ENCODE measurements at places on chromosomes 13 and 19.
A peak's percentile ranks its signal among the peaks of the same experiment; 100 is the strongest.

DNA sequence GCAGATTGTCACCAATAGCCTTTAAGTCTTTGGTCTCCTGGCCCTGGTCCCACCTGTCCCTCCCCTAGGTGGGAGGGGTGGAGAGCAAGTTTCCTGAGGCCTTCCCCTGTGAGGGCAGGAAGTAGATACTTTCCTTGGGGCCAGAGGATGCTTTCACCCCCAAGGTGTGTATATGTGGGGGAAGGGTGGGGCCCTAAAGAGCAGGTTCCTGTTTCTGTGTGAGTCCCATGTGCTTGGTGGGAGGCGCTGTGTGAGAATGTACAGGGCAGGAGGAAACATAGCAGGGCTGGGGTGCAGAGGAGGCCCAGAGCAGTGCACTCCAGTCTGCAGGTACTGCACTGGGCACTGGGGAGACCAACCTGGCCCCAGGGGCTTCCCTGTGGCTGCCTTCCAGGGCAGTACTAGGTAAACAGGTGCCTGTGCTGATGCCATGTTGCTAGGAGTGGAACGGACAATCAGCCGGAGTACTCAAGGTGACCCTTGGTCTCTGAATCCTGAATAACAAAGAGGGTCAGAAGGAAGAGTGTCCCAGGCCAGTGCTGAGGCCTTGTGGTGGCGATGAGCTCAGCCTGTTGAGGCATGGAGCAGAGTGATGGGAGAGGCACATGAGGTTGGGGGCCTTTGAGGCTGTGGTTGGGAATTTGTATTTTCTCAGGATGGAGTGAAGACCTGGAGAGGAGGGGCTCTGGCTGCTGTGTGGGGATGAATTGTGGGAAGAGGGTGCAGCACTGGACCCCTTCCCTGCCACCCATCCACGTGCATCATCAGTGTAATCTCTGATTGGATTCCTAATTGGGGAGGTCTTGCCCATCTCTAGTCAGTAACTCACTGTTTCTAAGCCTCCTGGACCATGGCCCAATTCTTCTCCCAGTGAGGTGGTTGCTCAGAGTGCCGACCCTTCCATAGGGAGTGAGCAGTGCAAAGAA lies 5.1 kb downstream of the EGLN2 start:
- no peak for DNase-seq

DNA sequence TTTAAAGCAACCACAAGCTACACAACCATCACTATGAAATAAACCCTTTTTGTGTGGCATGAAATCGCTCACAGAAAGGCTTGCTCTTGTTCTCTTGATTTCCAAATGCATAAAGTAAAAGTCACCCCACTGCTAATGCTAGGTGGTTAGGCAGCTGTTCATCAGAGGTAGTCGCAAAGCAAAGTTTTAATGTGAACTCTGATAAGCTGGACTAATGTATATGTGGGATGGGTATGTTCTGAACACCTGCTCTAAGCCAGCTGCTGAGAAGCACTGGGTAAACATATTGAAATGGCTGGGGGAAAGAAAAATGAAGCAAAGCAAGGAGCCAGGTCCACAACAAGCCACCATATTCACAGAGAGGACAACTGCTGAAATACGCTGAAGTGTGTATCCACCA lies 142.3 kb downstream of the KLF12 start:
- DNase-seq, result no peak

DNA sequence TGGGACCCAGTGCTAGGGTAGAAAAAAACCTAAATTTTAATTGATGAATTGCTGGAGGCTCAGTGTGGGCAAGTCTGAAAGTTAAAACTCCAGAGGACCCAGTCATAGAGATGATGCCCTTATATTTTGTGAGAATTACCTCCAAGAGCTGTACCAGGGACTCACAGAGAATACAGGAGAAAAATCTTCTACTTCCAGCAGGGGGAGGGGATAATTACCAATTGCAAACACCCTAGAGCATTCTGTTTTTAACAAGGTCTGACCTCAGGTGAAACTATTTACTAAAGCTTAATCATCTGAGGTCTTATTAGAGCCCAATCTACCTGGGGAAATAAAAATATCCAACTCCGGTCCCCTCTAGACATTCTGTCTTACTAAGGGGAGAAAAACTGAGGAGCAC lies 994.7 kb upstream of the MIR17HG start:
- no peak for DNase-seq

DNA sequence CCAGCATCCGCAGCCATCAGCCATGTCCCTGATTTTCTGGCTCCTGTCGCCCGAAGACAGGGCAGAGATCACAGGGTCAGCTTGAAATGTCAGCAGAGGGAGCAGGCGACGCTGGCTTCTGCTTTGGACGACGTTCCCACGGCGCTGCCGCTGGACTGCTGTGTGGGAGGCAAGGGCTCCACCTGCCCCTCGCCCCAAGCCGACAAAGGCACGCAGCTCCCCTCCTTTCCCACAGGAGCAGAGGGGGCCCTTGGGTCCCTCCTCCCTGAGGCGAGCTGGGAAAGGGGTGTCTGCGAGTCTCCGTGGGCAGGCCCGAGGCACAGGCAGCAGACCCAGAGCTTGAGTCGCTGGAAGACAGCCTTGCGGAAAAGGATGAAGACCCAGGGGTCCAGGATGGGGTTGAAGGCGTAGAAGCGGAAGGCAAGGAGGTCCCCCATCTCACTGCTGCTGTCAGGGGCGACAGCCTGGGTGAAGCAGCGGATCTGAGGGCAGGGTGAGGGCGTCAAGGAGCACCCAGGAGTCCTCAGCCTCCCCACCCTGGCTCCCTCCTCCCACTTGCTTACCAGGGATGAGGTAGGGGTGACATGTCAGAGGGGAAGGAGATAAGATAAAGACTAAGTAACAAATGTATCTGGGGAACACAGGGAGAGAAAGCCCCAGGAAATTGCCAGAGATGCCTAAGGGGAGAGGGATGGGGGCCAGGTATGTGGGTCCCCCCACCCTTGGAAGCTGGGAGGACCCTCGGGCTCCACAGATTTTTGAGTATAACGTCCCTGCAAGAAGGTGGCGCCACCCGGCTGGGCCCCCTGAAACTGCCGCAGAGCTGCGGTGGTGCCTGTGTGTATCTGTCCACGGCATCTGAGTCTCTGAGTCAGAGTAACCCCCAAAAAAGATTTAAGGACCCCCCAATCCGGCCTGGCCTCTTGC lies 3.4 kb downstream of the PTGIR start:
- DNase-seq, result no peak

- peak; percentile 55 for DNase-seq
These were observed 213.3 kb upstream of the MIR17HG start for GRCh38 chr13:91133941-91134802.

DNA sequence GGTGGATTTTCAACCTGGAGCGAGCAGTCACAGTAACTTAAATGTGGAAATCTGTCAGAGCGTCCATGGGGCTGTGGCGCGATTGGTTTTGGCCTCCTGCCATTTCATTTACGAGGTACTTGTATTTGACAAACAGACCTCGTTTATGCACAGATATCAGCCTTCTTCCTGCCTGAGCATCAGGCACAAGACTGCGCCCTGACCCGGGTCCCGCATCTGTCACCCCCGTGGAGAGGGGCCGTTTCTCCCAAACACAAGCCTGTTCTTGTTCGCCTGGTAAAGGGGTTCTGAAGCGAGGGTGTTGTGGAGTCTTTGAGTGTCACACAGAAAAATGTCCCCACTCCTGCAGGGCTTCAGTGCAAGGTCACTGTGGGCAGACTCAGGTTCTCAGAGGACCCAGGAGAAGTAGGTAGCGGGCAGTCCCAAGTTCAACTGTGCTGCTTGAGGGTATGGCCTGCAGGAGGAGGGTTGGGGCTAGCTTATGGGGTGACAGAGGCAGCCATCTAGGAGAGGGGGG lies 202.3 kb downstream of the URI1 start:
- DNase-seq, result no peak

DNA sequence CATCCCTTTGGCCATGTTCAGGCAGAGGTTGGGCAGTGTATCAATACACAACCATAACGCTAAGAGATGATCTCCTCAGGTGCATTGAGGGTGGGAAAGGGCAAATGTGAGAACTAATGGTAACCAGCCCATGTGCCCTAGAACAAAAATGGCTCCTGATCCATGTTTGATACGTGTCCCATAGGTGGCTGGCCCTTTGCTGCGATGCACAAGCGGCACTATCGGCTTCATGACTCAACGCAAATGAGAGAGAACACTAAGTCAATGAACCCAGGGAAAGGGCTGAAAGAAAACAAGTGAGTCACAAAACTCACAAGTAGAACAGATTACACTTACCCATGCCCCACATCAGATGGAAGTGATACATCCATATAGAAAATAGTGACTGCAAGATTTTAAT lies 201.7 kb downstream of the ABCC4 start:
- no peak for DNase-seq

GRCh38 chr19:28420811-28421550 lies 792.0 kb downstream of the UQCRFS1 start:
- no peak for DNase-seq

- DNase-seq, result no peak
These were observed 272.5 kb downstream of the DCLK1 start for GRCh38 chr13:35858665-35859064.

DNA sequence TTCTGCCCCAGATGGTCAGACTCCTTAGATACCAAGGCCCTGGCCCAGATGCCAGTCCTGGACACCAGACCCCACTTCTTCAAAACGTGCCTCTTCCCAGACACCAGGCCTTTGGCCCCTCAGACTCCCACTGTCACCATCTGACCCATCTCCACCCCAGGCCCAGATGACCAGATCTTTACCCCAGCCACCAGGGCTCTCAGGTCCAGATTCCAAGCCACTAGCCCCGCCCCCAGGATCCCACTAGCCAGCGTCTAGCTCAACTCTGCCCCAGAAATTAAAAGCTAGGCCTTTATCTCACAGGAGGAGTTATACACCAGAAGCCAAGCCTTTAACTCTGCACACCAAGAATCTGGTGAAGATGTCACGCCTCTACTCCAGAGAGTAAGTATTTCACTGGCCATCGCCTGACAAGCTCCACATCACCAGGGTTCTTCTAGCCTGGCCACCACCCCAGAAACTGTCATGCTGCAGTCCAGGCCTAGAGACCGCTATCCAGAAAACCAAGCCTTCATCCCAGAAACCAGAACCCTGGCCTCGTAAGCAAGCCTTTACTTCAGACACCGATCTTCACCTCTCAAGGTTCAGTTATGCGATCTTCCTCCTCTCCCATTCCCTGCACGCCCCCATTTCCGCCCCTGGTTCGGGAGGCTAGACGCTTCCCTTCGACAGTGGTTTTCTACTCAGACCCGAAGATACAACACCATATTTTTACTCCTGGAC lies 595 bp downstream of the XAB2 start:
- no peak for DNase-seq

DNA sequence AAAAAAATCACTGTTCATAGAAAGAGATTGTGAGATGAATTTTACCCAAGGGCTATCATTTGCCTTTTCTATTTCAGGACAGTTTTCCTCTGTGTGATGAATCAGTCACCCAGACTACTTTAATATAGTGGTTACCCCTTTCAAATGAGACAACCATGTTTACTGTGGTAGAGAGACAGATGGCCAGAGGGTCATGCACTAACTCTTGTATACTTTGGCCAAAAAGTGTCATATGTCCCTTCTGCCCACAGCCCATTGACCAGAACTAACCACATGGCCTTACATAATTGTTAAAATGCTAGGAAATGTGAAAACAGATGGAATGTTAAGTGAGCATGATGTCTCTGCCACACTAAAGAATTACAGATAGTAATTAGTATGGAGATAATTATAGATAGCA lies 498.7 kb downstream of the DACH1 start:
- no peak for DNase-seq

DNA sequence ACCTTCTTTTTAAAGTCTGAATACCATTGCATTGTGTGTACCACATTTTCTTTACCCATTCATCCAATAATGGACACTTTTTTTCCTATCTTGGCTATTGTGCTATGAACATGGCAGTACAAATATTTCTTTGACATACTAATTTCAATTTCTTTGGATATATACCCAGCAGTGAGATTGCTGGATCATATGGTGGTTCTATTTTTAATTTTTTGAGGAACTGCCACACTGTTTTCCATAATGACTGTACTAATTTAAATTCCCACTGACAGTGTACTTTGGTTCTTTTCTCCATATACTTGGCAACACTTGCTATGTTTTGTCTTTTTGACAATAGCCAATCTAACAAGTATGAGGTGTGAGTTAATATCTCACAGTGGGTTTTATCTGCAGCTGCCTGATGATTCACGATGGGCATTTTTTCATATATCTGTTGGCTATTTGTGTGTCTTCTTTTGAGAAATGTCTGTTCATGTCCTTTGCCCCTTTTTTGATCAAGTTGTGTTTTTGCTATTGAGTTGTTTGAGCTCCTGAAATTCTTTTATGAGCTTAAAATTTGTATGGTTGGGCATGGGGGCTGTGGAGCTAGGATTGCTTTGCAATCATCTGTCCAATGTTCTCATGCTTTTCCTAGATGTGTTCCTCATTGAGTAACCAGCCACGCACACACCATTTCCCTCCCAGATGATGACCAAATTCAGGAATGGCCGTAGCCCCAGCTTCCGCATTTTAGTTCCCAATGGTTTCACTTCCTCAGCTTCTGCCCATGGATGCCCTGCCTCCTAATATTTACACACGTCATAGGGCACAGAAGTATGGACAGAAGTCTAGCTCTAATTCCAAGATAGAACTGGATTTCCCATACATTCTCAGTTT lies 380.0 kb upstream of the SGCG start:
- DNase-seq, result peak; percentile 54

- DNase-seq, result no peak
These were observed 61.0 kb downstream of the STK24 start for GRCh38 chr13:98515818-98516465.

DNA sequence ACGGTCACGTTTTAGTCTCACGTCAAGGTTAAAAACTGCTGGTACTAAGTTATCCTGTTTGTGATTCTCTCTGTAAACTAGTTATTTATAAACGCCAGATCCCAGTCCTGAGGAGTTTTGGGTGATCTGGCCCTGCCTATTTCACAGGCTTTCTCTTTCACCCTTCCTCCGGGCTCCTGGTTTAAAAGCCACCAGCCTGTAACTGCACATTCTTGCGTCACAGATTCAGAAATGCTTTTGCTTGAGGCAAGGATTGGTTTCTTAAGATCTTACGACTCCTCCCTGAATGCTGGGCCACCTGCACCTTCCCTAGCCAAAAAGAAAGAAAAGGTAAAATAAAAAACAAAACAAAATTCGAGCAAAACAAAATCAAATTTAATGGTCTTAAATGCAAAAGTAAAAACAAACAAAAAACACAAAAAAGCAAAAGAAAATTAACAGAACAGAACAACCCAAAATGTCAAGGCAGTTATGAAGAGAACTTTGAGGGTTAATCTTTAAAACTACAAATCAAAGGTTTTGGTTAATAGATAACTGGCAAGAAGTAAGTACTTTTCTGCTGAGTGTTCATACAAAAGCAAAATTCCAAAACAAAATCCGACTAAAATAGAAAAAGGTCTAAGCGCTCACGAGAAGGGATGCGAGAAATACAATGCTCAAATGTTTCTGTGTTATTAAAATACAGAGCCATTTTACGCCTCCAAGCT lies 18.6 kb upstream of the TIMM44 start:
- no peak for DNase-seq
